Putamen (tissue), 1 donor: ENCODE measurements at places on chromosomes 7 and 10.
A peak's percentile ranks its signal among the peaks of the same experiment; 100 is the strongest.

DNA sequence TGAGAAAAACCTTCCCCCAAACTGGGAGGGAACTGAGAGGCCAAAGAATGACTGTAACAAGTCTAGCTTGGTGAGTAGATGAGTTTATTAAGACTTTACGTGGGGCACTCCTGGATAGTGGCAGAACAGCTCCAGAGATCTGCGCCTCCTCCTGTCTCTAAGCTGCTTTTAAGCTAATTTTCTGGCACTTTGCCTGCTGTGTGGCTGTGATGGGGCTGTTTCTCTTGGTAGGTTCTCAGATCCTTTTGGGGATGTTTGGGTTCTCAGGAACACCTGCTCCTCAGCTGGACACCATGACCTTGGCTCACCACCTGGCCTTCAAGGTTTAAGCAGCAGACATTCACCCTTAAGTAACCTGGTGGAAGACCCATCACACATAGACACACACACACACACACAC is 68.3 kb downstream of the AKR1E2 start:
- DNase-seq, result no peak

- DNase-seq, result no peak
These were observed 38.4 kb downstream of the PTPRE start for GRCh38 chr10:127945341-127945758.

- DNase-seq, result no peak
These were observed 54.2 kb downstream of the CRPPA start for GRCh38 chr7:16367115-16367514.

DNA sequence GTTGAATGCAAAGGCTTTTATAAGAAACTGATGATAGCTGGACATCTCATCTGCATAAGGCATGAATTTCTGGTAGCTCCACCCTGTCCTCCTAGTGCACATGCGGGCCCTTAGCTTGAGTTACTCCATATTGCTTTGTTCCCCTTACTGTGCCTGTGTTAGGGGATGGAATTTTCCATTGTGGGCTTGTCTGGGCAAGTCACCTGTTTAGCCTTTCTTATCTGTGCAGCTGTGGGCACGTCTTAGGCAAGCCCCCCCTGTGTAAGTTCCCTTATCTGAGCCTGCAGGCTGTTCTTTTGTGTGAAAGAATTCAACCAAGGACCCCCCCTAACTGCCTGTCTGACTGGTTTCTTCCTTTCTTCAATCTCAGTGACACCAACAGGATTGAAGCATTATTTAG is 14.5 kb upstream of the CROT start:
- no peak for DNase-seq

GRCh38 chr7:38367301-38367890 is 94.0 kb upstream of the TARP start:
- DNase-seq, result no peak

- no peak for DNase-seq
These were observed 27.1 kb downstream of the OGDH start for GRCh38 chr7:44633254-44634186.

DNA sequence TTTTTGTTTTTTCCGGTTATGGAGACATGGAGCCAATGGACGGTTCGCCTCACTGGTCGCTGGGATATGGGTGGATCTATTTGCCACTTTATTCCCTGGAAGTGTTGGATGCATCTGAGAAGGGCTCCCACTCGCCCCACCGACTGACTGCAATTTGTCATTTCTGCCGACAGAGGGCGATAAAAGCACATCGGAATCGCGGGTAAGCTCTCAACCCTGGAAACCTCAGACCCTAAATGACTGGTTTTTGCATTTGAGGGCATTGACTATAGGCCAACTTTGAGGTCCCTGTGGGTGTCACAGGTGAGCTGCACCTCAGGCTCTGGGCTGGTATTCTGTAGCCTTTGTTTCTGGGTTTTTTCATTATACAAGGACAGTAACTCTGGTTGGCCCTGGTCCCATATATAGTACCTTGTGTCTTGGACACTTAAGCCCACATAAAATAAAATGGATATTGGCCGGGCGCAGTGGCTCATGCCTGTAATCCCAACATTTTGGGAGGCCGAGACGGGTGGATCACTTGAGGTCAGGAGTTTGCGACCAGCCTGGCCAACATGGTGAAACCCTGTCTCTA is 11.9 kb upstream of the OPALIN start:
- DNase-seq, result peak; percentile 58

- DNase-seq, result no peak
These were observed 973.1 kb downstream of the LRMDA start for GRCh38 chr10:76404531-76404930.

- no peak for DNase-seq
These were observed 4.0 kb upstream of the VIPR2 start for GRCh38 chr7:159148430-159149395.

GRCh38 chr10:131193923-131194322 is 117.6 kb downstream of the TCERG1L start:
- no peak for DNase-seq

DNA sequence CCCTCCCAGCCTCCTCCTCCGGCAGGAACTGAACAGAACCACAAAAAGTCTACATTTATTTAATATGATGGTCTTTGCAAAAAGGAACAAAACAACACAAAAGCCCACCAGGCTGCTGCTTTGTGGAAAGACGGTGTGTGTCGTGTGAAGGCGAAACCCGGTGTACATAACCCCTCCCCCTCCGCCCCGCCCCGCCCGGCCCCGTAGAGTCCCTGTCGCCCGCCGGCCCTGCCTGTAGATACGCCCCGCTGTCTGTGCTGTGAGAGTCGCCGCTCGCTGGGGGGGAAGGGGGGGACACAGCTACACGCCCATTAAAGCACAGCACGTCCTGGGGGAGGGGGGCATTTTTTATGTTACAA is 83.3 kb downstream of the PAX2 start:
- DNase-seq, result no peak

DNA sequence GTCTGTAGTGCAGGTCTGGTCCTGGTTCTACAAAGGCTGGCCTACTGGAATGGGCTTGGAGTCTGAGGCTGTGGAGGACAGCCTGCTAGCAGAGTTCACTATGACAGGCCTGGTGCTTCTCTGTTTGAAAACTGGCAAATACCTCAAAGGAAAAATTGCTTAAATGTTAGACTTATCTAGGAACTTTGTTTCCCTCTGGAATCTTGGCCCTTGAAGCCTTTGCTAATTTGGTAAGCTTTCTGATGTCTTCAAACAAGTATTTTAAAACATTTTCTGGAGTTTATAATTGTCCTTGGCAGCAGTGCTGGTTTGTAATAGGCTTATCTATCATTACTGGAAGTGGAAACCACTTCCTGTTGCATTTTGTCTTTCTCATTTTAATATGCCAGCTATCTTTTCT is 139.7 kb downstream of the TMEM26 start:
- DNase-seq, result no peak

DNA sequence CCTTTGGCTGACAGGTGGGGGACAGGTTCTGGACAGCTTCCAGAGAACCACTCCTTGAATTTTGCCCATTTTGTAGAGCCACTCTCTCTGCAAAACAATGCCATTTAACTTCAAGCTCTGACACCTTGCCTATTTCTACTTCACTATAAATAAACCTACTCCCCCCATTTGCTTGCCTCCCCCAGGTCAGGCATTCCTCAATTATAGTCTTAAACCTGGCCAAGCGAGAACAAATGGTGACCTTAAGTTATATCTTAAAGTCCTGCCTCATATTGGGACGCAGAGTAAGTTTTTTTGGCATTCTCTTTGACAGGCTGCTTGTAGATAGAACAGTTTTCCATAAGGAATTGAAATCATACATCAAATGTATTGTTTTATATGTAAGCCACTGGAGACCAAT is 706.9 kb downstream of the LRMDA start:
- no peak for DNase-seq

DNA sequence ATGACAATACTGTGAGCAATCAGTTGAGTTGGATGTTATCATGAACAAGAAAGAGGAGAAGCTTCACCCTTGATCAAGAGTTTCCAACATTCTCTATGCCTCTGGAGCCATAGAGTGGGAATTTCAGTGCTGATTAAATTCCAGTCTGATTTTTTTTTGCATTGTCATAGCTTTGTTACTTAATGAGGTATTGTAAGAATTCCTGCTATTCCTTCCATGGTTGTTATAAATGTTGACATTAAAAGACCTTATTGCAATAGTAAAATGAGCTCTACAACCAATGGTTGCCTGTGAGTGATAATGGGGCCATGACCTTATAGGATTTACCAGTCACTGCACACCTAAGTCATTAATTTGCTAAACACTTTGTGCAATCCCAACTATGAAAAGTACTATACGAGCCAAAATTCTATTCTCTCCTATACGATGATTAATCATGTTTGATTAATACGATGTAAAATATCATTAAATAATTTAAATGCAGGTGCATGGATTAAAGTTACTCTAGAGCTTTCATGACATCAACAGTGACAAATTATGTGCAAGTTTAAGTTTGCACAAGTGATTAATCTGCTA is 353.2 kb upstream of the KLF6 start:
- no peak for DNase-seq

GRCh38 chr10:105063796-105064195 is 422.7 kb downstream of the SORCS3 start:
- DNase-seq, result no peak

- DNase-seq, result no peak
These were observed 17.9 kb upstream of the BAIAP2L1 start for GRCh38 chr7:98418636-98419315.

DNA sequence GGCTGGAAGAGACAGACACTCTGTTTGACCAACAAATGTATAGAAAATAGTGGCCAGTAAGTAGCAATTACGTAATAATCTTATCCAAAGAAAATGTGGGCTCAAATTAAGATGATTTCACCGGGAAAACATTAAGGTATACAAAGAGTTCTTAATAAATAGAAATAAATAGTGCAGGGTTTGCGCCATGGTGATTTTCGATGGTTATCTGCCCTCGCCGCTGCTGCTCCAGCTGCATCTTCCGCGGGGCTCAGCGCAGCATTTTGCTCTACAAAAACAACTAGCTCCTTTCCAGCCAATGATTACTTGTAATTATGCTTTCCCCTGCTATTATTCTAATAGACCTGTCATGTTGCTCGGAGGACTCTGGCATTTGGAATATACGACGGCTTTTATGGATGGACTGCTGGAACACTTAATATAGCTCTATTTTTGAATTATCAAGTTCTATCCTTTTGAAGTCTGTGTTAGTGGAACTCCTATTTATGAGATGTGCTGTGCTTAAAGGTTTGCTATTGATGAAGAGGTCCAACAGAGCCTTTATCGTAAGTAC is 103.8 kb downstream of the BUB3 start:
- DNase-seq, result no peak

DNA sequence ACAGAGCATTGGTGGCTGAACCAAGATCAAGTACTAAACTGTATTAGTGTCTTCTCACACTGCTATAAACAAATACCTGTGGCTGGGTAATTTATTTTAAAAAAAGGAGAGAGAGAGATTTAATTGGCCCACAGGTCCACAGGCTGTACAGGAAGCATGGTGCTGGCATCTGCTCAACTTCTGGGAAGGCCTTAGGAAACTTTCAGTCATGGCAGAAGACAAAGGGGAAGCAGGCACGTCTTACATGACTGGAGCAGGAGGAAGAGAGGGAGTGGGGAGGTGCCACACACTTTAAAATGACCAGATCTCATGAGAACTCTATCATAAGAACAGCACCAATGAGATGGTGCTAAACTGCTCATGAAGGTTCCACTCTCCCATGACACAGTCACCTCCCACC is 95.2 kb upstream of the JCAD start:
- DNase-seq, result no peak

GRCh38 chr7:38600741-38601140 is 30.4 kb downstream of the AMPH start:
- no peak for DNase-seq

GRCh38 chr10:66228887-66229286 is 696.9 kb upstream of the LRRTM3 start:
- DNase-seq, result no peak

DNA sequence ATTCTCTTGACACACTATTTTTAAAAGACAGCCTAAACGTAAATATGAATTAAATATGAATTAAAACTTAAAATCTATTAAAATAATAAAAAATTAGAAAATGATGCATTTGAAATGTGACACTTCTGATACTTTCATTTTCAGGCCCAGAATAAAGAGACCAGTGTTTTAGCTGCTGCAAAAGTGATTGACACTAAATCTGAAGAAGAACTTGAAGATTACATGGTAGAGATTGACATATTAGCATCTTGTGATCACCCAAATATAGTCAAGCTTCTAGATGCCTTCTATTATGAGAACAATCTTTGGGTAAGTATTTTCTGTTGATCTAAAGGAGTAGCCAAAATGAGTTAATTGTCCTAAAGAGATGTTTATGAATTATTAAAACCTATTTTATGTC is 23.6 kb downstream of the SLK start:
- no peak for DNase-seq

DNA sequence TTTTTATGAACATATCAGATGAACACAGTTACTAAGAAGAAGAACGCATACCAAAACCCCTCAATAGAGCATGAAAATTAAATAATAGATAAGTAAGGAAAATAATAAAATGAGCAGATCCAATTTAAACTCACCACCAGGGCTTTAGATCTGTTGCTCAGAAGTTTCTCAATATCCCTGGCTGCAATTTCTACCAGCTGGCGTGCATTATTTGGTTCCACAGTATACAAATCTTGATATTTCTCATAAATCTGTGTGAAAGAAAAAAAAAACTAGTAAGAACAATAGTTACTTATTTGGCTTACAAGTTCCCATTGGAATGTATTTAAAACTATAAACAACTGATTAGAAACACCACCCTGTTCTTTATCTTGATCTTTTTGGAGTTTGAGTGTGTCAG is 108.6 kb downstream of the CACNA2D1 start:
- no peak for DNase-seq

GRCh38 chr7:28956608-28957063 is 1.5 kb downstream of the TRIL start:
- DNase-seq, result no peak

GRCh38 chr10:107264742-107265141 is 100.2 kb upstream of the SORCS1 start:
- no peak for DNase-seq

DNA sequence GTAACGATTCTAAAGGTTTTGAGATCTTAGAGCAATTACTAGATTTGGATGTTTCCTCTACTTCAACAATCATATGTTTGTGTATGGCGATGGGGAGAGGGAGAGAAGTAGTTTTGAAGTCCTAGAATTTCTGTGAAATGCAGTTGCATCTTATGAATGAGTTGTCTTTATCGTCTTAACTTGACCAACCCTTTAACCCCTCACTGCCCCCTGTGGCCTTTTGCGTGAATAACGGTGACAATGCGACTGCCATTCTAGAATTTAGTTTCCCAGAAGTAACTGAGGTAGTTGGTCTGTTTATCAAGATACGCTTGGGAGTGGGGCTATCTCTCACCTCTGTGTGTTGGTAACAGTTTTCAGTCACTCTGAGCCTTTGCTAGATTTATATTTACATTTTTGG is 204.6 kb downstream of the HDAC9 start:
- no peak for DNase-seq

- no peak for DNase-seq
These were observed 68.9 kb upstream of the EXOC4 start for GRCh38 chr7:133183969-133184368.

DNA sequence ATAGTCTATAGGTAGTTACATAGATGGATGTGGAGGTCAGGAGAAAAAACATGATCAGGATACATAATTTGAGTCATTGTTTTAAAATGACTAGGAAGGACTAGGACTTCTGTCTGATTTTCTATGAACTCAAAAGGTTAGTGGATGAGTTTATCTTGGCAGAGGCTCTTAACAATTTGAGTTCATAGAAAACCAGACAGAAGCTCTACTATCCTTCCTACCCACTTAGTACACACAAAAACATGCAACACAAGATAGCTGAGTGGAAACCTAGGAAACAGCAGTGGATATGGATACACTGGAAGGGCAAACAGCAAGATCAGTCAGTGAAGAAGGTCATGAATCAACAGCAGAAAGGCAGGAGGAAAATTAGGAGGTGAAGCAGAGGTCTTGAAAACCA is 84.6 kb downstream of the VPS50 start:
- no peak for DNase-seq
